Progenitor cell of endocrine pancreas (in vitro differentiated cells): ENCODE measurements at places on chromosomes 2 and 18. TPM values are rescaled to one million over a fixed set of nuclear protein-coding genes. Genes with fewer than 3 reads are reported as not detected.

DNA sequence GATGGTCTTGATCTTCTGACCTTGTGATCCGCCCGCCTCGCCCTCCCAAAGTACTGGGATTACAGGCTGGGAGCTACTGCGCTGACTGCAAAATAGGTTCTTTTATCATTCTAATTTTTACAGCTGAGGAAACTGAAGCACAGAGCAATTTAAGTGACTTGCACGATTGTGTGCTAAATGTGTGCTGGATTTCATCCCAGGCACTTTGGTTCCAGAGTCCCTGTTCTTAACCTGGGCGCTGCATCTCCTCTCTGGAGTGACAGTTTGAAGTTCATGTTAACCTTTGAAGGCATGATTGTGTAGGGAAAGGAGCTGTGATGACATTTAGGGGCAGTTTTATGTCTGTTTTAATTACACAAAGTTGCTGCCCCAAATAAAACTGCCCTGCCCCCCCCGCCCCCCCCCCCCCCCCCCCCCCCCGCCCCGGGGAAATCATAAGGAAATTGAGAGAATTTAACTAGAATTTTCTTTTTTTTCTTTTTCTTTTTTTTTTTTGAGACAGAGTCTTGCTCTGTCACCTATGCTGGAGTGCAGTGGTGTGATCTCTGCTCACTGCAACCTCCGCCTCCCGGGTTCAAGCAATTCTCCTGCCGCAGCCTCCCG is 5.6 kb downstream of the ACSL3 start:
- no peak for DNase-seq

DNA sequence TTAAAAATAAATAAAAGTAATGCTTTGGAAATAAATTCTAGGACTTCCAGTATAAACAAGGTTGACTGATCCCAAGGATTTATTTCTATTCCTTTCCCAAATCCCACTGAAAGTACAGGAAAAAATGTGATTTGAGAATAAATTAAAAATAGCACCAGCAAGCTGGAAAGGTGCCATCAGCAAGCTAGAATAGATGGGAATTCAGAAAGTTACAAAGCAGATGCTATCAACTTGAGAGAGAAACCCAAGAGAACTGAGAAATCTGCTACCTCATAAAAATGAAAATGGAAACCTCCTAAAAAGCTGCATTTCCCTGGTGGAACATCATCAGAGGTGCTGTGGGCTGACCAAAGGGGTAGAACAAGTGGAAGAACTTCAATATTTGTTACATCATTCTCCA is 148.6 kb upstream of the KCNJ3 start:
- DNase-seq: no peak

DNA sequence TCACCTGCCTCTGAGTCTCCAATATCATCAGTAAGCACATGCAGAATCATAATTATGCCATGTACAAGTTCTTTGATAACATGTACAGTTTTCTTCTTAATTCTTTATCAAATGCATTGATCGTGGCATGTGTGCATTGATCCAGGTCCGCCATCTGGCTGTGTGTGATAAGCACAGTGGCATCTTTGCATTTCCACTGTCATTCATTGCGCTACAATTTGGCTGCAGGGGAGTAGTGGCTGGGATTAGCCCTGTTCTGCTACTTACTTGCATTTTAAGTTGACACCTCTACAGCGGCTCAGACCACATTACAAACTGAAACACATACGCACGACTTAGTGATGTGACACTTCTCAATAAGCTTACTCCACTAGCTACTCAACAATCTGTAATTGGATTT is 83.6 kb upstream of the OTX1 start:
- no peak for DNase-seq

The GALNT3 gene
- total RNA-seq: 18.4 and 20.2 TPM in 2 replicates

DNA sequence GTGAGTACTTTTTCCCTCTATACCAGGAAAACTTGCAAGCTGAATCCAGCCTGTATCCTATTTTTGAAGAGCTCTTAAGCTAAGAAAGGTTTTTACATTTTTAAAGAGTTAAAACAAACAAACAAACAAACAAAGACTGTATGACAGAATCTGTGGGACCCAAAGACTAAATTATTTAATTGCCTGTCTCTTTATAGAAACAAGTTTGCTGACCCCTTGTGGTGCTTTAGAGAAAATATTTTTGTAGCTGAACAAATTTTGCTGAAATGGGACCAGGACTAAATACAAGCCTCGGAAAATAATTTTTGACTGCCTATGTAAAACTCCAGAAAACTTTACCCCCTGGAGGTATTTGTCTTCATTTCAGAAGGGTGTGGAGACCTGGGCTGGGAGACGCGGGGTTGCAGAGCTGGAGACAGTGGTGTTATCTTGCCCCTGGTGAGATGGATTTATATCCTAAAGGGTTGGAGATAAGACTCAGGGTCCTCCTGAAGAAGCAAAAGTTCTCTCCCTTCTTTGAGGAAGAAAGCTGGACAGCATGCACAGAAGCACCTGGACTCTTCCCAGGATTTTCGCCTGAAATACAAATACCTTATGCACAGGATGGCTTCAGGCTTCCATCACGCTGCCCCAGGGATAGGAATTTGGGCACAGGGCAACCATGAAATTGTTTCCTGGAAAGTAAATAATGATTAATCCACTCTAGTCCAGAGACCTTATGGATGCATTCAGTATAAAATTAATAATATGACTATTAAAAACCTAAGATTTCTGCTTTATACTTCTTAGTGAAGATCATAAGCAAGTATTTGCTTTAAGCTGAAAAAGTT is 54.3 kb downstream of the TMX3 start:
- DNase-seq: no peak
